Stimulated activated CD4-positive, alpha-beta T cell treated with anti-CD3 and anti-CD28 coated beads, TNF-alpha, amount 100 ng/mL, for 4 hours (primary cell): ENCODE measurements at places on chromosomes 6 and 20.

DNA sequence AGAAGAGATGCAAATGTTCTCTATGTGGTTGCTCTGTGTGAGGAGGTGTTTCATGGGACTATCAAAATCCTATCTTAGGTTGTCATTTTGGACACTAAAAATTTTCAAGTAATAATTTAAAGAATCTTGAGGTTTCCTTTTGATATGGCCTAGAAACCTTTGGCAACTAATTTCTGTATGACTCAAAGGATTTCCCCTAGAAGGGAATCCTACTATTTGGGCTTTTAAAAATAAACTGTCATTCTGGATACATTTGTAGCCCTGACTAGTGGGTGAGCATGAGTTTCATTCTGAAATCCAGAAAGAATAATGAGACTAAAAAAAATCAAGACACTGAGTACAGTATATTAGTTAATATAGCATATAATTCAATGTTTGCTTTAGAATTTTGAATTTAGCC lies 25.5 kb upstream of the RAB23 start:
- DNase-seq = no peak

DNA sequence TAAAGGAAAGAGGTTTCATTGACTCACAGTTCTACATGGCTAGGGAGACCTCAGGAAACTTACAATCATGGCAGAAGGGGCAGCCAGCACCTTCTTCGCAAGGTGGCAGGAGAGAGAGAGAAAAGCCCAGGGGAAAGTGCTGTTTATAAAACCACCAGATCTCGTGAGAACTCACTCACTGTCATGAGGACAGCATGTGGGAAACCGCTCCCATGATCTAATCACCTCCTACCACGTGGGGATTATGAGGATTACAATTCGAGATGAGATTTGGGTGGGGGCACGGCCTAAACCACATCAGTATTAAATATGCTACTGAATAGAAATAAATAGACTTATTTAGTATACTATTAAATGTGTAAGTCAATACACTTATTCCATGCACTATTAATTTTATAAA lies 70.6 kb upstream of the TCF21 start:
- DNase-seq = no peak

- no peak for DNase-seq
These were observed 35.6 kb downstream of the CNKSR3 start for GRCh38 chr6:154474648-154475428.

GRCh38 chr6:39471954-39472659 lies 149.6 kb upstream of the KCNK16 start:
- no peak for DNase-seq
